CD8-positive, alpha-beta T cell (primary cell): ENCODE measurements at places on chromosomes 7 and 10.

DNA sequence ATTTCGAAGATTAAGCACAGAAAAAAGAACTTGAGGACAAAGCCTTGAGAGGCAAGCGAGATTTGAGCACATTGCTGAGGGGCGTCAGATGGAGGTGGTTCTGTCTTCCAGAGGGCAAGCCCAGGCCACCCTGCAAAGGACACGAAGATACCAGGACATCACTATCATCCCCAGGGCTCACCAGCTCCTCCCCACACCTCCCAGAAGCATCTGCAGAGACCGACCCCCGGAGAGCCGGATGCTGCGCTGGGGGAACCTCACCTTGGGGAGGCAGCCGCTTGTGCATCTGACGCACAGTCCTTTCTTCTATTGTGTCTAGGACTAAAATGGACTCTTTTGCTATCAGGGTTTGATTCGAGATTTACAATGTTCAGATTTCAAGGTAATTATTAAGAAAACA, 259.7 kb downstream of the DNAJB6 start:
- no peak for DNase-seq

GRCh38 chr10:49115015-49115795, at the start of gene VSTM4:
Gene VSTM4, minus strand, starts transcription at chr10:49115522. Its CDS starts 37 bp downstream, at chr10:49115485.
- DNase-seq = no peak

DNA sequence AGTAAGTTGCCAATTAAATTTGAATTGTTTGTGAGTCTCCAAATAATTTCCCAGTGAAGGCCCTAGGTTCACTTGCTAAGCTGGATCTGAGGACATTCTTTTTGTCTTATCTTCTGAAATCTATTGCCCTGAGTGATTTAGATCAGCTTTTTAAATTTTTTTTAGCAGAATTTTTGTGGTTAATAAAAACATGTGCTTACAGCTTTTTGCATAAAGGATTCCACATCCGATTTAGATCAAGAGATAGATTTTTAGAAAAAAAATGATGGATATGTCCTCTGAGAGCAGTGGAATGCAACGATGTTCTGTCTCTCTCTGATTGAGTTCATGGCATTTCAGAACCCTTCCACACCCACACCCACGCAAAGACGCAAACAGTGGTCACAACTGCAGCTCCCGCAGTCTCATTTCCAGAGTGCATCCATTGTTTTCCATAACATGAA, 358.8 kb downstream of the SUGCT start:
- no peak for DNase-seq

- DNase-seq = peak; percentile 50
Measured at GRCh38 chr7:29337546-29338116, 143.1 kb downstream of the CHN2 start.

DNA sequence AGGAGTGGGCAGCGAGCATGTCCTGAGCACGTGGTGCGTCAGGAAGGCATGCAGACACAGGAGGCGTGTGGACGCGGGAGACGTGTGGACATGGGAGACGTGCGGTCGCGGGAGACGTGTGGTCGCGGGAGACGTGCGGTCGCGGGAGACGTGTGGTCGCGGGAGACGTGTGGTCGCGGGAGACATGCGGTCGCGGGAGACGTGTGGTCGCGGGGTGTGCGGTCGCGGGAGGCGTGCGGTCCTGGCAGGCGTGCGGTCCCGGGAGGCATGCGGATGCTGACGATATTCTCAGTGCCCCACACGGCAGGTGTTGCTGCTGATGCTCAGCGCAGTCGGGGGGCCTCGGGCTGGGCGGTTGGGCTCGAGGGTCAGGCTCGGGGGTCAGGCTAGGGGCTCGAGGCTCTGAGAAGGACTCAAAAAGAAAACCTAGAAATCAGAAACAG, 94.2 kb downstream of the NKX6-2 start:
- DNase-seq = no peak

GRCh38 chr10:2048337-2048973, 311.1 kb upstream of the ADARB2 start:
- DNase-seq = no peak

DNA sequence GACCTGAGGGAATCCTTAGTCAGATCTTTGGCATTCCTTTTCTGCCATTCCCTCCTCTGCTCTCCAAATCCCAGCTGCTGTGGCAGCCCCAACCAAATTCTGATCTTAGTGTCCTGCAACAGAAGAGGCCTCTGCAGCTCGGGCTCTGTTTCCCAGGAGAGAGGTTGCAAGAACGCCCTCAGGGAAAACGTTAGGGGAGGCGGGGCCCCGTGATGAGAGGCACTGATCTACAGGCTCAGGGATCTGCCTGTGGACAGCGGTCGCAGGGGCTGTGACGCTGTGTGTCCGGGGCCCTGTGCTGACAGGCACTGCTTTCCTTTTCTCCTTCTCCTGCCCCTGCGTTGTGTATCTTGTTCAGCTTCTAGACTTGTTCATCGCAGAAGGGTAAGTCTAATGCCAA, 57.3 kb upstream of the DPYSL4 start:
- no peak for DNase-seq

GRCh38 chr10:133030781-133031180, 56.9 kb upstream of the ADGRA1 start:
- no peak for DNase-seq

GRCh38 chr10:110420401-110421193, 77.1 kb upstream of the DUSP5 start:
- DNase-seq = no peak

- no peak for DNase-seq
Measured at GRCh38 chr7:37119296-37119860, 329.3 kb downstream of the ELMO1 start.

- DNase-seq = no peak
Measured at GRCh38 chr10:47349516-47349915, 1.4 kb downstream of the RBP3 start.

- no peak for DNase-seq
Measured at GRCh38 chr10:34473174-34474008, 341.7 kb downstream of the PARD3 start.

GRCh38 chr7:157471259-157472125, 134.7 kb downstream of the DNAJB6 start:
- DNase-seq = peak; percentile 47

DNA sequence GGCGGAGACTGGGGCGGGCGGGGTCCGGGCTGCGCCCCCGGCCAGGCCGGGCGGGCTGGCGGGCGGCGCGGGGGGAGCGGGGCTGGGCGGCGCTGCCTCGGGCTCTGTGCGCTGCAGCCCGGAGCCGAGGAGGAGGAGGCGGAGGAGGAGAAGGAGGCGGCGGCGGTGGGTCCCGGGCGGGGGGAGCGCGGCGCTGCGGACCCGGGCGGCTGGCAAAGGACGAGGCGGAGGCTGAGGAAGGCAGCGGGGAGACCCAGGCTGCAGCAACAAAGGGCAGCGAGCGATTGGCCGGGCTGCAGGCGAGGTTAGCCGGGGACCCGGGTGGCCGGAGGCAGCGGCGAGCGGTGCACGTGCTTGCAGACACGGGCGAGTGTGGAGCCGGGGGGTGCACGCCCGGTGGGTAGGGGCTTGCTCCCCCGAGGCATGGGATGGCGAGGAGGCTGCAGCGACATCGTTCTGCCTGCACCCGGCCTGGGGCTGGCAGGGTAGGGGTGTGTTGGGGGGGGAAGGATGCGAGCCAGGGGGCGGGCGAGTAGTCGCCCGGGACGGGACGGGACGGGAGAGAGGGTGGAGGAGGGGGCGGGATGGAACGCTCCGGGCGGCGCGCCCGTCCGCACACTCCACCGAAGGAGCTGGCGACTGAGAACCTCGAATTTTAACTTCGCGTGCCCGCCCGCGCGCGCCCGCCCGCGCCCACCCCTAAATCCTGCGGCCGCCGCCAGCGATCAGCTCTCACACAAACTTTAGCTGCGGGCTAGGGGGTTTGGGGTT, 844 bp upstream of the KAT6B start:
- DNase-seq = peak; percentile 16

GRCh38 chr10:102673819-102674511, 29.7 kb downstream of the TRIM8 start:
- peak; percentile 56 for DNase-seq

DNA sequence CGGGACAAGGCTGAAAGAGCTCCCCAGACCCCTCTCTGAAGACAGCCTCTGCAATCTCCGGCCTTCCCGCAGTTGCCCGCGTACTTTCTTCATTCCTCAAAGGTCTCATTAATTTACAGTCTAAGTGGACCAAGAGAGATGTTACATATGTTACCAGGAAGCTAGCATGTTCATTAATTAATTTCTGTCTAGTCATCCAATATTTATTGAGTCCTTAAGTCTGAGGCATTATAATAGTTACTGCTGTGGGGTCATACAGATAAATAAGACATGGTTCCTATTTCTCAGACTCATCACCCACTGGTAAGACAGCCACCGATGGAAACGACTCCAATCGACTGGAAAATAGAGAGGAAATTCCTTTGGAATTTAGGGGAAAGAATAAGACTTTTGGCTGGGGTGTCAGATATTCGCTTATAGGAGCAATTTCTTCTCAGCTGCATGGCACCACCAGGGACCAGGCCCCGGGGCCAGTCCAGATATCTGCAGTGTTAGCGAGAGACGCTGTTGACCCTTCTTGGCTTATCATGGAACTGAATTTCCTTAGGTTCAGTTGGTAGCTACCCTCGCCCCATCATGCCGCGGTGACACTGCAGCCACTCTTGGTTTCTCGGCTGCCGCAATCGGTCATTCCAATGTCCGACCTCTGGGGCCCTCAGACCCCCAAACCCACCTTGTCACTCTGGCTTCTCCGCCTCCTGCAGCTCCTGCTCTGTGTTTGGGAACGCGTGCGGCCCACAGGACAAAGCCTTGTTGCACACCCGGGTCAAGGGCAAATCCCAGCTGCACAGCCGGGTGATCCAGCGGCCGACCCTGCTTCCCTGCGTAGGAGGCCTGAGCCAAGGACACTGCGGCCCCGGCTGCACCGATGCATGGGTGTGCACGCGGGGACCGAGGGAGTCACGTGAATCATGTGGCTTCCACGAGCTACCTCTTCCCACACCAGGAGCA, 383.2 kb downstream of the DNAJB6 start:
- no peak for DNase-seq

- no peak for DNase-seq
Measured at GRCh38 chr10:7672341-7673134, 5.8 kb upstream of the ITIH5 start.

DNA sequence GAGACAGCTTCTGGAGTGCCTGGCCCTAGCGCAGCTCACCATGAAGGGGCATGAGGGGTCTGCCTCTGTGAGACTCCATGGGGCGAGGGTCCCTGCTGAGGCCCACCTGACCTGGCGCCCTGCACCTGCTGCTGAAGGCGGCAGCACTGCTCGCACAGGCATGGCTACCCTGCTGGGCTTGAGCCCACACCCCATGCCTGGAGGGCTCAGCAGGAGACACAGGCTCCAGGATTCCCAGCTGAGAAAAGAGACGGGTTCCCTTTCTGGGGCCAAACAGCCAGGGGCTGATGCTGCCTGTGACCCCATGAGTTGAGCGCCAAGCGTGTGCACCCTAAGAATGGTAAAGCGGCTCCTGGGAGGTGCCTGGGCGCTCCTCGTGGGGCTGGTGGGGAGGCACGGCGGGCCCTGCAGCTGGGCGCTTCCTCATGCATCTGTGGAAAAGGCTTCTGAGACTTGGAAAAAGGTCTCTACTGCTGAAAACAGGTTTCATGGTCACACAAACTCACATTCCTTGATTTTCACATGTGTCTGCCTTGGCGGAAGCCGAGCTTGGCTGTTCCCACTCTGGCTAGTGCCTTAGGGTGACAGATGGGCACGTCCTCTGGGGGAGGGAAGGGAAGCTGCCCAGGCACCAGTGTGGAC, 233.4 kb downstream of the ZMYND11 start:
- no peak for DNase-seq

- no peak for DNase-seq
Measured at GRCh38 chr10:122853665-122854313, 8.1 kb upstream of the CUZD1 start.

GRCh38 chr10:130777507-130778165, 533.9 kb downstream of the TCERG1L start:
- DNase-seq = no peak

DNA sequence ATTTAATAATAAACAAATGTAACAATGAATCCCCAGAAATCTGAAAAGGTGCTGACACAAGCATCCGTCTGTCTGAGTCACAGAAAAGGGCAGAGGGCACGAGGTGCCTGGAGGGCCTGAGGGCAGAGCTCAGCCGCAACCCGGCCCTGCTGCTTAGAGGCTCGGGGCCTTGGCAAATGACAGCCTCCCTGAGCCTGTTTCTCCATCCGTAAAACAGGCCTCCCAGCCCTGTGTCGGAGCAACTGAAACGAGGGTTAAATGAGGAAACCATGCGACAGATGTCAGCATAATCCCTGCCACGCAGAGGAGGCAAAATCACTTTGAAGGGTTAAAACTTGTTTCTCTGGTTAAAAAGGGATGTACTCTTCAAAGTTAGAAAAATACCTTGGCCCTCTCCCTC, 24.9 kb downstream of the NUDT1 start:
- DNase-seq = no peak

- DNase-seq = no peak
Measured at GRCh38 chr10:27680691-27681605, 64.7 kb downstream of the MKX start.

DNA sequence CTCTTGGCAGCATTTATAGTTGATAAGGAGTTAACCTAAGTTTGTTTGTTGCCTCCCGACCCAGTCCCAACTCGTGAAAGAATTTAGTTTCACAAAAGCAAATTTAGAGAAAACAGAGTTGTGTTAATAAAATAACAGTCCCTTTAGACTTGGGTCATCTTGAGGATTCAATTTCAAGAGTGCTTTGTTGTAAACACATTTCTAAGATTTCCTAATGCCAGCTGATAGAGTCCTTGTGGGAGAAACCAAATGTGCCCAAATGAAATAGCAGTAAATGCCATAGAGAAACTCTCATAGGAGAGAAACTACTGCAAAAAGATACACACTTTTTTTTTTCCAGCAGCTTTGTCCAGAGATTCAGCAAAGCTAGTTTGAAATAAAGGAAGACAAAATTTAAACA, 211.3 kb upstream of the BMPER start:
- no peak for DNase-seq

- no peak for DNase-seq
Measured at GRCh38 chr7:7569615-7570014, 2.9 kb downstream of the MIOS start.

DNA sequence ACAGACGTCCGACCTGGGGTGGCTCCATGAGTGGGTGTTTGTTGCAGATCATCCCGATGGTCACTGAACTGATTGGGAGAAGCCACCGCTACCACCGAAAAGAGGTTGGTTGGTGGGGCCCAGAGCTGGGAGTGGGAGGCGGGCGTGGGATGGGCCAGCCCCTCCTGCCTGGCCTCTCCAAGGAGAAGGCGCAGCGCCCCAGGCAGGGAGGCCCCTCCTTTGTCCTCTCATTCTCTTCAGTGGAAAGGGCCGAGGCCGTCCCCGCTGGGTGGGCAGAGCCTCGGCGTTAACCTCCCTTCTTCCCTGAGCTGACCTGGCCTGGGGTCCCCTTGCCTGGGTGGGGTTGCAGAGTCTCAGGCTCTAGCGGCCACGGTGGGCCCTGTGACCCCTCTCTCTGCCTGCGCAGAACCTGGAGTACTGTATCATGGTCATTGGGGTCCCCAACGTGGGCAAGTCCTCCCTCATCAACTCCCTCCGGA, 5.2 kb downstream of the MTG1 start:
- DNase-seq = no peak

GRCh38 chr7:107968449-107968848, 34.5 kb downstream of the LAMB1 start:
- DNase-seq = no peak

- no peak for DNase-seq
Measured at GRCh38 chr10:16894821-16895220, 77.6 kb upstream of the RSU1 start.
